ENCODE measurements at places on chromosomes 2 and 18.

DNA sequence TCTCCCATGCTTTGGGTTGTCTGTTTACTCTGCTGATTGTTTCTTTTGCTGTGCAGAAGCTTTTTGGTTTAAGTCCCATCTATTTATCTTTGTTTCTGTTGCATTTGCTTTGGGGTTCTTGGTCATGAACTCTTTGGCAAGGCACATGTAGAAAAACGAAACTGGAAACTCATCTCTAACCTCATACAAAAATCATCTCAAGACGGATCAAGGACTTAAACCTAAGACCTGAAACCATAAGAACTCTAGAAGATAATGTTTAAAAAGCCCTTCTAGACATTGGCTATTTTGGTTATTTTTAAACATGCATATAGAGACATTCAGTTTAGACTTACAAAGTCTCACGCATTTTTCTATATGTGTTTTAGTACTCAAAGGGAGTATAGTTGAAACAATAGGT is 1164.3 kb upstream of the GYPC start:
- DNase-seq: no peak

DNA sequence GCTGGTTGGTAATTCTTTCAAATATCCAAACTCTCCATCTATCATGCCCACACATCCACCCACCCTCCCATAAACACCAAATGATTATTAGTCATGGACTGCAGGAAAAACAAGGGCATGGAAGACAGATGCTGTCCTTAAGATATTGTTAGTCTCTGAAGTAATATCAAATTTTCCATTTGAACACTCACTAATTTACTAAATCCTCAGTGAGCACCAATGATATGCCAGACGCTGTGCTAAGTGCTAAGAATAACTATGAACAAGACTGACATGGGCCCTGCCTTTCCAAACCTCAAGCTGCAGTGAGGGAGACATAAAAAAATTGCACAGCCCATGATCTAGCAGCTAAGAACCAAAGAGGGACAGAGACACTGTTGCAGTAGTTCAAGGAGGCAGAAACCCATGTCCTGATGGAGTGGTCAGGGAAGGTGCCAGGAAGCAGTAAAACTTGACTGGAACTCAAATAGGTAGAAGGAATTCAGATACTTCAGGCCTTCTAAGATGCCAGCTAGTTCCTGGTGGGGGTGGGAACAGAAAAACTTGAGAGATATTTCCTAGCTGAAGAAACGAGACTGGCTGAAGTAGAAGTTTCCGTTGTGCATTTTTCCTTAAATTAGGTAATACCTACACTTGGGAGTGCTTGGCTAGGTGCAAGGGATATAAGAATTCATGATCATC is 182.1 kb downstream of the OSR1 start:
- no peak for DNase-seq

DNA sequence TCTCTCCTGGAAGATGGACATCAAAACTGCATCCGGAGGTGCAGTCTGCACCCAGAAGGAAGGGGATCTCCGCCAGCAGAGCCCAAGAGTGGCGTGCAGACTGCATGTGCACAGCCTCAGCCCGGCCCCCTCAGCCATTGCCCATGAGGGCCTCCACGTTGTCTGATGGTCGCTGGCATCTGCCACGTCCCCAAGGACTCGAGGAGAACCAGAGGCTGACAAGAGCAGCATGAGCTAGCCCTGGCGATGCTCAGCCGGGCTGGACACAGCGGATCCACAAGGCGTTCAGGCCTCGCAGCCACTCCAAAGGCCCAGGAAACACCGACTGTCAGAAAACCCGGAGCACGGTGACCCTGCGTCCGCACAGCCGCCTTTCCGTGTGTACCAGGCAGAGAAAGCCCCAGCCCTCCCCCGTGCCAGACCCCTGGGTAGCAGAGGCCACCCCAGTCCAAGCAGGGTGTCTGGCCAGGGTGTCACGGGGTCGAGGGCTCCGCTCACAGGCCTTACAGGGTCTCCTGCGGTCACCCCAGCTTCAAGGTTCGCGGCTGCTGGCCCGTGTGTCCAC is 48.3 kb downstream of the SLC66A2 start:
- DNase-seq: no peak

DNA sequence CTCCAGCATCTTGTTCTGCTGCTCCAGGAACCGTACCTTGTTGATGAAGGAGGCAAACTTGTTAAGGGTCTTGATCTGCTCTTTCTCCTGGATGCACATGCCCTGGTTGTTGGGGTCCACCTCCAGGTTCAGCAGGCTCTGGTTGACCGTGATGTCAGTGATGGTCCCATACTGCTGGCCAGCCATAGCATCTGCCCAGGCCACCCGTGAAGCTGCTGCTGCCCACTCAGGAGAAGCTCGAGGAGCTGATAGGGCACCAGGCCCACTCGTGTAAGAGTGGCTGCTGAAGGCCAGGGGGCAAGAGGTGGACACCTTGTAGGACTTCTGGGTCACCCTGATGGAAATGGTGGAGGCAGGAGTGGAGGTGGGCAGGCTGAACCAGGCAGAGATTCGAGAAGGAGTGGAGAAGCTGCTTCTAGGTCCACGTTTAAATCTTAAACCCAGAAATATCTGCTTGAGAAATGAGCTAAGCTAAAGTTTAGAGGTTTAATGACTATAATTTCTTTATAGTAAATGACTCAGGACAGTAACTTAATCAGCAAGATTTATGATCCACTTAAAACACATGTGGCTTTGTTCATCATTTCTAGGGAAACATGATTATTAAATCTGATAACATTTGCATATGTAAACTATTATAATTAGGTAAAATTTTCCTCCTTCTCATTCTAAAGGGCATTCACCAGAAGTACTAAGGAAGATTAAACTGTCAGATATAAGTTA is 358.7 kb upstream of the SETBP1 start:
- no peak for DNase-seq
